ENCODE measurements at places on chromosomes 7 and 10.

GRCh38 chr10:131849591-131850382 lies 51.0 kb upstream of the PPP2R2D start:
- DNase-seq: no peak

- no peak for DNase-seq
Measured at GRCh38 chr10:79116801-79117723, 48.3 kb downstream of the ZMIZ1 start.

GRCh38 chr7:50304129-50304910 lies at the start of gene IKZF1:
Gene IKZF1, plus strand, starts transcription at chr7:50304716. Its CDS starts 14,346 bp downstream, at chr7:50319062.
- peak; percentile 78 for DNase-seq

DNA sequence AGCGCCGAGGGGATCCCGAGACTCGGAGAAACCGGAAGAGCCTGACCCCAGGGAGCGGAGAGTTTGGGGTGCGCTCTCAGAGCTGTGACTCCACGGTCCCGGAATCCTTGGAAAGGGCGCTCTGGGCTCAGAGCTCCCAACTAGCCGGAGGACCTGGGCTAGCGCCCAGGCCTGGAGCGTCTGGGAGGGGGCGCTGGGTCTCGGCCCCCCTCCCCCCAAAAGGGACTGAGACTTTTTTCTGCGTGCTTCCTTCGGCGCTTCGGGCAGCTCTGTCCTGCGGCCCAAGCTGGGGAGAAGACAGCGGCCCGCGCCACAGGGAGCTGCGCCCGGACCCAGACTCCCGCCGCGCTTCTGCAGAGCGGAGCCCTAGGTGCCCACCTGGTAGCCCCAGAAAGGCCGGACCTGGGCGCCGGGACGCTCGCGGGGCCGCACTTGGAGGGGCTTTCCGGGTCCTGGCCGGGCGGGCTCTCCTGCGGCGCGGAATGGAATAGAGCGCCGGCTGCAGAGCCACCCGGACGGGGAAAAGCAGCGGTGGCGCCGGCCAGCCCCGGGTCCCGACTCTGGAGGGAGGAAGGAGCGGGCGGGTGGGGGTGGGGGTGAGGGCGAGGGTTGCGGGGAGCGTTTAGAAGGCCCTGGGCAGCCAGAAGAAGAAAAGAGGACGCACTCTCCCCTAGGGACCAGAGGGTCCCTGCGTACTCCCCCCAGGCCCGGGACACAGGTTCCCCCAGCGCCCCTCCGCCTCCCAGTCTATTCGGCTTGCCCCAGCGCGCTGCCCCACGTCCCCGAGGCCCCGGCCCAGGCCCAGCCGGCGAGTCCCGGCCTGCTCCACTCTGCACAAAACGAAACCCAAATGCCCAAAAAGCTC lies 4.7 kb downstream of the ZNF503 start:
- no peak for DNase-seq

DNA sequence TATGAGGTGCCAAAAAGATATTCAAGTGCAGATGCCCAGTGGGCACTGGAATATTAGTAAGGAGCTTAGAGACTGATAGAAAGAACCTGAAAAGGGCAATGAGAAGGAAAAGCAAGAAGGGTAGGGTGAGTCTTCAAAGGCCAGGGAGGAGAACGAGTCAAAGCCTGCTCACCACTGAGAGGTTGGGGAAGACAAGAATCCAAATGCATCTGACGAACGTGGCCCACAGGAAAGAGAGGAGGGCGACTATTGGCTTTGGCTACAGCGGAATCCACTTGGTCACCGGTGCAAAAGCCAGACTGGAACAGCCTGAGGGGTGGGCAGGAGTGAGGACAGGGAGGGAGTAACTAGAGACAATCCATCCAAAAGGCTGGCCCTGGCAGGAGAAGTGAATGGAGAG lies 216.7 kb upstream of the KLF14 start:
- peak; percentile 46 for DNase-seq

- no peak for DNase-seq
Measured at GRCh38 chr7:33742999-33743587, 162.2 kb upstream of the BMPER start.

DNA sequence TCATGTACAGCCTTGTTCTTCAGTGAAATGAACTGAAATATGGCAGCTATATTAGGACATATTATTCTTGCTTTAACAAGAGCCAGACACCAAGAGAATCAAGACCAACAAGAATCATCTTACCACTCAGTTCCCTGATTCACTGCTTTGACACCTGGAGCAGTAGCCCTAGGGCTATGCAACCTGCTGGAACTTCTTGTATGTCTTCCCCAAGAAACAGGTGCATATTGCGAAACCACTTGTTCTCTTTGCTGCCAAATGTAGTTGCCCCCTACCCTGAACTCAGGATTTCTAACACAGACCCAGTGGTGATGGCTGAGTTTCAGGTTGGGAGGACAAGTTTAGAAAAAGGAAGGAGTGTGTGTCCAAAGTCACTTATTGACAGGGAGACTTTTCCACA lies 46.1 kb downstream of the WIPF3 start:
- DNase-seq: no peak

- DNase-seq: no peak
Measured at GRCh38 chr10:7345717-7346116, 65.1 kb downstream of the SFMBT2 start.

- no peak for DNase-seq
Measured at GRCh38 chr10:28302012-28302637, 739 bp downstream of the MPP7 start.

- no peak for DNase-seq
Measured at GRCh38 chr10:95273393-95274312, 17.1 kb downstream of the PDLIM1 start.

DNA sequence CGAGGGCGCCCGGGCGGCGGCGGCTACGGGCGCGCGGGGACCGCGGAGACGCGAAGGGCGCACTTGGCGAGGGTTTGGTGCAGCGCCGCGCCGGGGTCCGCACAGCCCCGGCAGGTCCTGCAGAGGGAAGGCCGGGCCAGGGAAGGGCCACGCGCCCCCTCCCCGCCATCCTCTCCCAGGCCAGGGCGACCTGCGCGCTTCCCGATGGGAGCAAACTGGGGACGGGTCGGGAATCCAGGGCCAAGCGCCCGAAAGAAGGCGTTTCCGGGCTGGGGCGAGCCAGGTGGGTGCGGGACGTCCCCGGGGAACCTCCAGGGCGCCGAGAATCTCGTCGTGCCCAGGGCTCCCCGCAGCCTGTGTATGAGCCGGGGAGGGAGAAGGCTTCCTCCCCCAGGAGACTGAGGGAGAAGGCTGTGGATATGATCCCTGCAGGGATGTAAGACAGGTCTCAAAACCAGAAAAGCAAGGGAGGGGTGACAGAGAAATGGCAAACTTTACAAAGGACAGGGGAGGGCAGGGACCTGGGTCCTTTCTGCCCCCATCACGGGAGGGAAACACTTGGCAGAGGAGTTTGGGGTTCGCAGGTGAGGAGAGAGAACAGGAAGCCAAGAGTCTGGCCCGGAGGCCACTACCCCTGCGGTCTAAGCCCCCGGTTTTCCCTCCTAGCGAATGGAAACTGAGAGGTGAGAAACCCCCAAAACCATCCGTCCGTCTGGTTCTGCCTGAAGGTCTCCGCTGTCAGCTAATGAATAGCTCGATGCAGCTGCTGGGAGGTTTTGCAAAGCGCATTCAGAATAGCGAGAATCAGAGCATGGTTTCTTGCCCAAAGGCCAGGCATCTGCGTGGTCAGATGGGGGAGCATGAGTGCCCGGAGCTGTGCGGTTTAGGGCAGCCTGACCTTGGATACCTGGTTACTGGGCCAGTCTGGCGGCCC lies 674 bp downstream of the AMZ1 start:
- DNase-seq: no peak

DNA sequence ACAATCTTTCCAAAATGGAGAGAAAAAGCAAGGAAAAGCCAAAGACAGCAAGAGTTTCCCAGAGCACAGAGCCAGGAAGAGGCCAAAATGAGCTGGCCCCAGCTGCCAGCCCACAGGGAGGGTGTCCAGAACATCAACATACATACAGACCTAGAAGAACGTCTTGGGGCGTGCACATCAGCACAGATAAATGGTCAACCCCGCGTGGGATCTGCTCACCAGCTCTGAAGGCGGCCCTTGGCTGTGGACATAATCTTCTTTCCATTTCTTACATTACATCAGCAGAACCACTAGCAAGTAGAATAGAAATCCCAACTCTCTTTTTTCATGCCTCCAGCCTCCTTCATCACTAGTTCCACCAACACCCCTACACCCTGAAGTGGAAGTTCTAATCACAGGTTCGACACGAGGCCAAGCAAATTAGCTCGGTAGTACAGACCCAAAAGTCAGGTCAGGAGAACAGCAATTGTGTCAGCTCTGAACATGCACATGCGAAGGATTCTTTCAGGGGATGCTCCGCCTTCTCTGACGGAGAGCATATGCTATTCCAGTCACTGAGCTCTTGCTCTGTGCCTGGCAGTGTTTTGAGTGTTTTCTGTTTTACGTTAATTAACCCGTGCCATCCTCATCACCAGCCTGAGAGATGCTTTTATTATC lies 16.4 kb downstream of the SH3PXD2A start:
- DNase-seq: no peak

- DNase-seq: no peak
Measured at GRCh38 chr7:69553190-69553589, 45.1 kb upstream of the AUTS2 start.

GRCh38 chr7:2134740-2135139 lies 98.0 kb downstream of the MAD1L1 start:
- DNase-seq: no peak

DNA sequence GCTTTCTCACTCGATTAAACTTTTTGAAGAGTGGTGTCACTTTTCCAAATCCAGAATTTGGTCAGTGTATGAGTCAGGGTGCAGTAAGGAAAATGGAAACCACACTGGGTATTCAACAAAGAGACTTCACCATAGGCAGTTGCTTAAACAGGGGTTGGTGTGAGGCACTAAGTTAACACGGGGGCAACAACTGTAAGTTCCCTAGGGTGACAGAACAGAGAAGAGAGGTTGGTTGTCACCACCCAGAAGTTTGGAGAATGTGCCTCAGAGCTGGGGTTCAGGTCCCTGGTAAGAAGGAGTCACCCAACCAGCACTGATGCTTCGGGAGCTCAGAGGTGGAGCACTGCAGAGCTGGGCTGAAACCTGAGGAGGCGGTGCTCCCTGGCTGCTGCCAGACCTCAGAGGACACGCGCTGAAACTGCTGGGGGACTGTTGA lies 170.4 kb downstream of the ARID5B start:
- peak; percentile 62 for DNase-seq

DNA sequence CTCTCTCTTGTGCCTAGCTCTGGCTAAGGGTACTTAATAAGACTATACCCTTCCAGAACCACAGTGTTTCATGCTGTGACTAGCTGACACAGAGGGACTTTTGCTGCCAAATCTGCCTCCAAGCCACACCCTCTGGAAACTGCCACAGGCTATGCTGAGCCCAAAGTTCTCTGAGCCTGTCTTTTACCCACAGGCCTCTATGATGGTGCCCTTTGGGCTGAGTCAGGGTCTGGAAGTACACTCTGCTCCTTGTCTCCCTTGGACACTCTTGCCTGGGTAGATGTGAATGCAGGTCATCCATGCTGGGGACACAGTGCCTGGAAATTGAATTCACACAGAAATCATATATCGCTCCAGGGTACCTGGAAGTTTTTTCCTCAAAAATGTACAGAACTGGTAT lies 22.6 kb downstream of the DYDC1 start:
- no peak for DNase-seq

DNA sequence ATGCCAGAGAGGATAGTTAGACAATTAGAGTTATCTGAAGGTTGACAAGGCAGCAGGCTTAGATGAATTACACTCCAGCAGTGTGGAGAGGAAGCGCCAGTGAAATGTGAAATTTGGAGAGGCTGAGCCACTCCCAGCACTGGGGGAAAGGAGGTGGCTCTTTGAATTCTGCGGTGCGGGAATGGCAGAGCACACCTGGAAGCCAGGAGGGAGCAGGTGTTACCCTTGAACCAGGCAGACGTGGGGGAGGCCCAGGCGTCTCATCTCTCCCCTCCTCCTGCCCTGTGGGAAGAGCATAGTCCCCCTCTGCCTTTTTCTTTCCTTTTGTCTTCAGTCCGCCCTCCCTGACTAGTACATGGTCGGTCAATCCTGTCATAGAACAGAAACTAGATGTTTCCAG lies 203.1 kb downstream of the DPP6 start:
- no peak for DNase-seq

- no peak for DNase-seq
Measured at GRCh38 chr7:127938588-127938987, 92.6 kb downstream of the LRRC4 start.

GRCh38 chr10:1274701-1275544 lies 218.7 kb downstream of the WDR37 start:
- no peak for DNase-seq

- DNase-seq: peak; percentile 66
Measured at GRCh38 chr7:129828989-129829736, 123.6 kb downstream of the UBE2H start.

DNA sequence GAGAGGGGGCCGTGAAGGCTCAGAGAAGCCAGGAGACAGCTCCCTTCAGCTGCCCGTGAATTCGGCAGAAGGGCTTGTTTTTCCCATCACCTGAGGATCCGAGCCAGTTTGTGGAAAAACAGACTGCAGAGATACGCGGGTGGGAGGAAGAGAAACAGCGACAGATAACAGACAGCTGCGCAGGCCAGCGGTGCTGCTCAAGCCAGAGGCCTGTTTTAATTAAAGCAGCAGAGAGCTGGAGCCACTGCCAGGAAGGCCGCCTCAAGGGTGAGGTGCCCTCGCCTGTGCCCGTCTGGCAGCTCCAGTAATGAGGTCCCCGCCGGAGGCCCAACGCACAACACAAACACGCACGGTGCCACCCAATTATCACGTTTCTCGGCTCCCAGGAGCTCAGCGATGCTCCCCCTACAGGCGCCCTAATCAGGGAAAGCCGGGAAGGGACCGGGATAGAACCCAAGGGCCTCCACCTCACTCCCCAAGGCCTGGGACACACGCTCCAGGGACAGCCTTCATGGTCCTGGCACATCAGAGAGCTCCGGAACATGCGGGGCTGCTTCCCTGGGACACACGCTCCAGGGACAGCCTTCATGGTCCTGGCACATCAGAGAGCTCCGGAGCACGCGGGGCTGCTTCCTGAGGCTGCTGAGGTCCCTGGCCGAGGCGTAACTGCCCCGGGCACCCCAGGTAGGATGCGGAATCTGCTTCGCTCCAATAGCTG lies 60.6 kb upstream of the DNAAF5 start:
- DNase-seq: no peak

- DNase-seq: no peak
Measured at GRCh38 chr10:91541481-91541880, 91.4 kb downstream of the PPP1R3C start.

- no peak for DNase-seq
Measured at GRCh38 chr7:90455163-90456030, 14.0 kb upstream of the PTTG1IP2 start.
